ENCODE measurements at places on chromosomes 11 and 22.

- DNase-seq: no peak
Observed at GRCh38 chr11:78078218-78079167, 1.2 kb downstream of the NDUFC2 start.

DNA sequence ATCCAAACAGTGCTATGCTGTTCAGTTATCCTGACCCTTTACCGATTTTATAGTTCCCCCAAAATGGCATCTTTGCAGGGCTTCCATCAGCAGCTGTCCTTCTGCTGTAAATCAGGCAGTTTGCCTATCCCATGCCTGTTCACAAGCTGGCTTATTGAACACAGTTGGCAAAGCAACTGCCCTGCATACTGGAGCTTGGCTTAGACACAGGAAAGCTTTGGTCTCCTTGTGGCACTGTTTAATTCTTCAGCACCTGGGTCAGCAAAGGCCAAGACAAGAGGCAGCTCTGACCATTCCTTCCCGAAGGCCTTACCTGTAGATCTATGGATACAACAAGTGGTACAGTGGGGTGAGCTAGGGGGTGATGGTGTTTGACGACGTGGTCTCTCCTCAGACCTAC is 32.2 kb downstream of the TSPAN18 start:
- no peak for DNase-seq

GRCh38 chr11:128335729-128336128 is 251.6 kb downstream of the ETS1 start:
- DNase-seq: no peak

DNA sequence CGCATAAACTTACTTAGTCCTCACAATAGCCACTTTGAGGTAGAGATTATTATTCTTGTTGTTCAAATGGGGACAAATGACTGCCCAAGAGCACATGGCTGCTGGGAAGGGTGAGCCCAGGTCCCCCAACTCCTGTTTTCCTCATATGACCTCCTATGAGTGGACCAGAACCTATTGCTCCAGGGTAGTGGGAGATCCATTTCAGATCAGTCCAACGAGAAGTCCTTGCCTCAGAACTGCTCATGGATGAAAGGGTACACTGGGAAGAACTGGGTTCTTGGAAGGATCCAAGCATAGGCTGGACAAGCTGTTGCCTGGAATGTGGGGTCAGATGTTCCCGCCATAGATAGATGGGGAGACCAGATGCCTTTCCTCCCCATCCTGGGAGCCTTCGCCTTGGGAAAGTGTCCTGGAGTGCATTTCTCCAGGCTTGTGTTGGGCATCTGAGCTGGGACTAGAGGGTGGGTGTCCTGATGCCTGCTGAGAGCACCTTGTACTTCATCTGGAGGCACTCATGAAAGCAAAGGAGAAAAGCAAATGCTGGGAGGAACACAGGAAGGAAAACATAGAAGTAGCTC is 146.3 kb upstream of the B3GAT1 start:
- DNase-seq: no peak

DNA sequence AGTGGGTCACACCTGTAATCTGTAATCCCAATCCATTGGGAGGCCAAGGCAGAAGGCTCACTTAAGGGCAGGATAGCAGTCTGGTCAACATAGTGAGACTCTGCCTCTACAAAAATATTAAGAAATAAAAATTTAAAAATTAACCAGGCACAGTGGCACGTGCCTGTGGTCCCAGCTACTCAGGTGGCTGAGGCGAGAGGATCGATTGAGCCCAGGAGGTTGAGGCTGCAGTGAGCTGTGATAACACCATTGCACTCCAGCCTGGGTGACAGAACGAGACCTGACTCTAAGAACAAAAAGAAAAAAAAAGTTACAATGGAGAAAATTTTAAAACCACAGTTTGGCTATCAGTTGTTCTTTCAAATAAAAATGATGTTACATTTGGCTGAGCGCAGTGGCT is 13.4 kb upstream of the SYNGR1 start:
- DNase-seq: no peak

DNA sequence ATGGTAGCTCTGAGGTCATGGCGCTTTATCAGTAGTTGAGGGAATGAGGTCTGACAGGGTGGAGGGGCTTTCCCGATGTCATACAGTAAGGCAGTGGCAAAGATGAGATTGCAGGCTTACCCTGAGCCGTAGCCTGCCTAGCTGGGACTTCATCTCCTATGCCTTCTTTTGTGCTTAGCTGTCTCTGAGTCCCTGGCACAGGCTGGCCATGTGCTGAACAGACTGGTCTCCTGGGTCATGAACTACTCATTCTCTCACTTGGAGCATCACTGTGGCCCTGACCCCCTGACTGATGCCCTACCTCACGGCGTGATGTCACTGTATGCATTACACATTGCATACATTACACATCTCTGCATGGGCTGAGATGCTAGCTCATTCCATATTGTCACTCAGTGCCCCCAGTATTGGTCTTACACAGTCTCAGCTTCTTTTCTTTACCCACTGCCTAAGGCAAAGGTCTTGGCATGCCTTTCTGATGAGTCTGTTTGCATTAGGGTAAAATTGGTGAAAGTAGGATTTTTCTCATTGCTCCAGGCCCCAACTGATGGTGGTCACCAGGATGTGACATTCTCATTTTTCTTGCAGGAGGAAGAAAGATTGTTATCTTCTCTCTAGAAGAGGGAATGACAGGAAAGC is 389.4 kb upstream of the CADM1 start:
- DNase-seq: no peak

DNA sequence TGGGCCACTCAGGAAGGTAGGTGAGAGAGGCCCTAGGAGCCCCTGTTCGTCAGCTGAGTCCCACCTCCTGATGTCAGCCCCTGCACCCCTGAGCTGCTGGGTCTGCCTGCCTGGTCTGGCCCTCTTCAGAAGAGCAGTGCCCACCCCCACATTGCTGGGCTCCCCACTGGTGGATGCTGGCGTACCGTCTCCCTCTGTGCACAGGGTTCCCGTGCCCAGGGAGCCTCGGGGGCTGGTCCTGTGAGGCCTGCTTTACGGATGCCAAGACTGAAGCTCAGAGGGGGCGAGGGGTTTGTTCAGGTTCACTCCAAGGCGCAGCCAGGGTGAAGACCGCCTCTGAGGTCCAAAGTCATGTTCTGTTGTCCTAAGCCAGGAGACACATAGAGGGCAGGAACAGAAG is 44.7 kb upstream of the GCAT start:
- no peak for DNase-seq
